NCI-H526 (cell line): ENCODE measurements at places on chromosomes 2 and 18.

DNA sequence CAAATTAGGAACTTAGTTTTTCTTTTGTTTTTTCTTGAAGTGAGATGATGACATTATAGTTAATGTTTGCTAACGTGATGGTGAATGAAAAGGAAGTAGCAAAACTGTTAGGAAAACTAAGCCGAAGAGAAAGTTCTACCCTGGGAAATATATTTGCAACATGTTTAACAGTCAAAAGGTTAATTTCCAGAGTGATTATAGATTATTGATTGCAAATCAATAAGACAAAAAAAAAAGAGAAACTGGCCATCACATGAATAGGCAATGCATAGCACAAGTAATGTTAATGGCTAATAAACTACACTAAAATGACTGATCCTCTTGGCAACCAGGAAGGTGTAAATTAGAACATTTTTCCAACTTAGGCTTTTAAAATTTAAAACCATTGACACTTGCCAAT, 26.0 kb upstream of the AMMECR1L start:
- DNase-seq, result no peak

DNA sequence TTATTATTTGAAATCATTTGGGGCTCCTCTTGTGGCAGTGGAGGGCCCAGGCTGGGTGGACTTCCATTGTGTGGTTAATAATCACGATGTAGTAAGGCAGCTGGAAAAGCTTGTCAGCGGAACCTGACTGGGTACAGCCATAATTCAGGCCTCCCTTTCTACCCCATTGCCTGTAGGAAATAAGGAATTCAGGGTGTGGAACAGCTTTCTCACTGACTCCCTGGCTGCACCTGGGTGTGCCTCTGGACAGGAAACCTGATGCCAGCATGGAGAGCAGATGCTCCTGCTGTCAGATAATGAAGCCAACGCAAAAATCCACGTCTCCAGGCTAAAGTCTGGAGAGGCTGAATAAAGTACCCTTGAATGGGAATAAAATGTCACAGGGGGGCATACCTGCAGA, 44.2 kb downstream of the LYPD6B start:
- DNase-seq, result peak; percentile 29

- DNase-seq, result peak; percentile 81
Measured at GRCh38 chr2:58762176-58762781, 521.2 kb upstream of the FANCL start.

DNA sequence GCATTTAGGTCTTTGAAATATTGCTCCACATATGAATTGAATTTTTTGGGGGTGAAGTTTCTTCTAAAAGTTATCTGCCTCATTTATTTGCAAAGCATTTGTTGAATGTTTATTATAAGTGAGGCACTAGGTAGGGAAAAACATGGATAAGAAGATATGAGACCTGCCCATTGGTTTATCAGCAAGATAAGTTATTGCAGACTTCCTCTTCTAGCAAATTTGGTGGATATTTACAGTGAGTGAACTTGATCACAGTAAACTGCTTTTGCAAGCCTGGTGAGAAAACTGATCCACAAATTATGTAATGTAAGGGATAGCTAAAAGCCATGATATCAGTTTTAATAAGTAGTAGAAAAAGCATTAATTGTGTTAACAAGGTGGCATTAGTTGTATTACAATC, 364.8 kb downstream of the SOCS6 start:
- DNase-seq, result no peak

DNA sequence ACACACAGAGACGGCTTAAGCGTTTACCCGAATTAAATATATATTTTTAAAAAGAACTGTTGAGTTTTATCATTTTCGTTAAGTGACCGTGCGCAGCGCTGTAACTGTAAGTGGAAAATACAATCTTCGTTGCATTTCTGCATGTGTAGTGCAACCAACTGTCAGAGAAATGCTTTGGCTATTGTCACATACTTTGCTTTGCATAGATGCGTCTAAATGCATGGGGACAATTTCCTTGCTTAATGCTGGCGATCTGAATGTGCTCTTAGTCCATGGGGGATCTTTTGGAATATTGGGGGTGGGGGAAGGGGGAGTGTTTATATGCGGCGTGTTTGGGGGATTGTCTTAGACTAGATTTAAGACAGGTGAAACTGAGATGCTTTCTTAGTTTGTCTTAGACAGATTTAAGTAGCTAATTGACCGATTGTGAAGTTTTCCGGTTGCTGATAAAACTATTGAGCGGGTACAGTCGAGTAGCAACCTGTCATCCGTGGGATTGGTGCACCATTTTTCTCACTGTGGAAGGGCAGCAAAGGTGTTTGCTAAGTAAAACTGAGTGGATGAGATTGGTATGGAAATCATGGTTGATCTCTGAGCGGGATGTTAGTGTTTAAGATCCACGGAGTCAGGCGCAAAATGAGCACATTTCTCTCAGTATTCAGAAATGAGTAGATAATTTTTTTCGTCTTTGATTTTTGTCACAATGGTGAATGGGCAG, 476 bp downstream of the VSNL1 start:
- DNase-seq, result no peak

- no peak for DNase-seq
Measured at GRCh38 chr2:229205704-229206103, 65.4 kb downstream of the PID1 start.

DNA sequence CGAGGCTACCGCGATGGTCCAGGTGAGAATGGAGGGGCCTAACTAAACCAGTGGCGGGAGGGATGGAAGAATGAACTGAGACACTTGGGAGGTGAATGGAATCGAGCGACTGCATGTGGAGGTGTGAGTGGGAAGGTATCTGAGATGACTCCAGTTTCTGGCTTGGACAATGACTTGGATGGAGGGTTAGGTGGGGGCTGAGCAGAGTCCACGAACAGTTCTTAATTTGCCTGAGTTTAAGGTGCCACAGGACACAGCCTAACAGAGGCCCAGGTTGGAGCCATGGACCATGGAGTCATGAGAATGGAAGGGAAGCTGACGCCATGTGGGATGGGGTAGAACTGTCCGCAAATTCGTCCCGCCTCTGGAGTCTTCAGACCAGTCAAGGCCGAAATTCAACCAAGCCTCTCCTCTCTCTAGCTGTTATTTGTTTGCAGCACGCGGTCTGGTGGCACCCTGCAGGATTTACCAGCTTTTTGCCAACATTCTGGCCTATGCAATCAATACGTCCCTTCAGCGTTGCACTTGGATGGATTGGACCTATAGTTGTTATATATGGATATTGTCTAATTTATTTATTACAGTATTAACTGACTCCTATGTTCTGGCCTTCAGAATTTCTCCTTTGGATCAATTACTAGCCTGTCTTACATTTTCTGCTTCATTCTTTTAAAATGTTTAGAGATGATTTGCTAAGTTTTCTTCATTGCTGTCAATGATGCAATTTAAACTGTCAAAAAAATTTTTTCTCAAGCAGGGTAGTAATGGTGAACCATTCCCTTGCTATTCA, 940 bp upstream of the BOLA3 start:
- peak; percentile 60 for DNase-seq
